ENCODE measurements at places on chromosomes 2 and 18. TPM values are rescaled to one million over a fixed set of nuclear protein-coding genes. Genes with fewer than 3 reads are reported as not detected.

DNA sequence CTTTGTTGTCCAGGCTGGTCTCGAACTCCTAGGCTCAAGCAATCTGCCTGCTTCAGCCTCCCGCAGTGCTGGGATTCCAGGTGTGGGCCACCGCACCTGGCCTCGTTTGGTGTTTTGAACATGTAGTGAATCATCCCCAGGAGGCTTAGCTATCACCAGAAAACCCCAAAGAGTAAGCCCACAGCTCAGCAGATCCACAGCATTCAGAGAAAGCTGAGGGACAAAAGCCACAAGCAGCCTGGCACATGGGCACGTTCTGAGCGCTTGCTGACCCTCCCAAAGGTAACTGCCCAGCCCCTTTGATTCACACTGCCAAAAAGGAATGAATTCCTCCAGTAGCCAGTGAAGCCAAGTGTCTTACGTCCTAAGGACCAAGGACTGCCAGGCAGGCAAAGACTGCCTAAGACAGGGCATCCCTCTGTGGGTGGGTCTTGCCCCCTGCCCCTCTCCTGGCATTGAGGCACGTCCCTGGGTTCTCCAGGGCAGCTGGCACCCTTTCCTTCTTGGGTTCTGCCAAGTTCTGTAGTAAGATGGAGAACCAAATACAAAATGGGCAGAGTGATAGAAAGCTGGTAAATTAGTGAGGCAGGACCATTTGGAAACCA is 31.7 kb downstream of the MBP start:
- no peak for DNase-seq

DNA sequence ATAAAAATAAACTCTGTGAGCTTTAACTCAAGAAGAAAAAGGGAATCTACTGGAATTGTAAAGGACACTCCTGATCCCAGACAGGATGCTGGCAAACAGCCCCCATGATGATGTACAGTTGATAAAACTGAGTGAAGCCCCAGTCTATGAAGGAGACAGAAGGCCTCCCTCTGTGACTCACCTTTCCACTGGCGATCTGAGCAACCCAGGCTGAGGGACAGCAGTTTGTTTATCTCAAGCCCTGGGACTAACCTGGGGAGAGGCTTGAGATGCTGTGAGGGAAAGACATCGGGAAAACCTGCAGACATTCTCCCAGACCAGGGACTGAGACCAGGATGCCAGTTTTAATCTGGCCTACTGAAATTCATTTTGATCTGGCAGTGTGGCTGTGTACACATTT is 104.5 kb upstream of the CDH2 start:
- no peak for DNase-seq

GRCh38 chr2:175840256-175840655 is 161.8 kb downstream of the LNPK start:
- DNase-seq = no peak

- no peak for DNase-seq
Observed at GRCh38 chr18:44893045-44893706, 212.5 kb downstream of the SETBP1 start.

- no peak for DNase-seq
Observed at GRCh38 chr18:31686986-31687928, 2.9 kb upstream of the B4GALT6 start.

- DNase-seq = no peak
Observed at GRCh38 chr2:241030883-241031282, 32.5 kb downstream of the SNED1 start.

DNA sequence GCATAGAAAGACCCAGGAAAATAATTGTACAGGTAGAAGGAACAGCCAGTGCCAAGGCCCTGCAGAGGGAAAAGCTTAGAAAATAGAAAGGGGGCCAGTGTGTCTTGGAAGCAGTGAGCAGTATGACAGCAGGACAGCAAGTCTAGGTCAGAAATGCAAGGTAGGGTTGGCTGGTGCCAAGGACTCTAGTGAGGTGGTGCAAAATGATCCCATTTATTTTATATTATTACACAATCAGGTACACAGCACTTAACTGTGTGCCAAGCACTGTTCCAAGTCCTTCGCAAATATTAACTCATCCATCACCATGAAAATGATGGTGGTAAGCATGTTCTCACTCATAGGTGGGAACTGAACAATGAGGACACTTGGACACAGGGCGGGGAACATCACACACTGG is 100.0 kb downstream of the AQP4 start:
- DNase-seq = no peak

DNA sequence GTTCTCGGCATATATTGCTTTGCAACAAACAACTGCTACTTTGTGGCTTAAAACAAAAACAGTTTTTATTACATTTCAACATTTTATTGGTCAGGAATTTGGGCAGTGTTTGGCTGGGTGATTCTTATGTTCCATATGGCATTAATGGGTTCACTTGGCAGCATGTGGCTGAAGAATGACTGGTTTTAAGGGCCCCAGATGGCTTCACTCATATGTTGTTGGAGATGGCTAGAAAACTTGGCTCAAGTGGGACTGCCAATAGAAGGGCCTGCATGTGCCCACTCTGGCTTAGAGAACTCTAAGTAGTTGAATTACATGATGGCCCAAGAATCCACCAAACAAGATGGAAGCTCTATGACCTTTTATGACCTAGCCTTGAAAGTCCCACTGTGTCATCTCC is 86.1 kb downstream of the FASTKD2 start:
- DNase-seq = no peak

DNA sequence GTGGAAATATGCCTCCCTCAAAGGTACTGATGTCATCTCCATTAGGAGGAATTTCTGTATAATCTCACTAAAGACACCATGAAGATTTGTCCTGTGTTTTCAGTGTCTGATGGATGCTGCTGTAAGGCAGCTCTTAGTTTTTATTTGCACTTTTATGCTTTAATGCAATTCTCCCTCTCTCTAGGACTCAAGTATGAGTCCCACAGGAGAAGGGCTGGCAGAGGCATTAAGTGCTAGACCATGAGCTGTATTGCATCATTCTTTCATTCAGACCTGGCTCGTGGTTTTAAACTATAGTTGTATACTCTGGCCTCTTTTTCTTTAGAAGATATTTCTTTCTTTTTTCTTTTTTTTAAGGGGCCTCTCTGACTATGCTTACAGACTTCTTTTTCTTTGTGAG is 805.6 kb downstream of the DPP10 start:
- no peak for DNase-seq

GRCh38 chr2:136214307-136215200 is 96.6 kb upstream of the CXCR4 start:
- no peak for DNase-seq

GRCh38 chr2:128623776-128624761 is 305.4 kb upstream of the HS6ST1 start:
- peak; percentile 9 for DNase-seq

DNA sequence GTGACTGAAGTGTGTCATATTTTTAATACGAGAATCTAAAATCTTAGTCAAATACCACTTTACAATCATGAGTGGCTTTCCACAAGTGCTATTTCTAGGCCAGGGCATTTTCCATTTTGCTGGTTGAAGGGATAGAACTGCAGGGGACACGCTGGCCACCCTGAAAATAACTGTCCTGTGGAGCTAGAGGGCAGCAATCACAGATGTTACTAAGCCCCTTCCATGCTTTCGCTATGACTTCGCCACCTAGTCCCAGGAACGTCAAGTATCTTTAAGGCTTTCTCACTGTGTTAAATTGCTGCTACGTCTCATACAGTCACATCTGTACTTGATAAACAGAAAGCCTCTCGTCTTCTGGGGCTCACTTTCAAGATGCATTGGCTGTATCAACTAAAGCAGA is 171.8 kb downstream of the CDH2 start:
- no peak for DNase-seq

DNA sequence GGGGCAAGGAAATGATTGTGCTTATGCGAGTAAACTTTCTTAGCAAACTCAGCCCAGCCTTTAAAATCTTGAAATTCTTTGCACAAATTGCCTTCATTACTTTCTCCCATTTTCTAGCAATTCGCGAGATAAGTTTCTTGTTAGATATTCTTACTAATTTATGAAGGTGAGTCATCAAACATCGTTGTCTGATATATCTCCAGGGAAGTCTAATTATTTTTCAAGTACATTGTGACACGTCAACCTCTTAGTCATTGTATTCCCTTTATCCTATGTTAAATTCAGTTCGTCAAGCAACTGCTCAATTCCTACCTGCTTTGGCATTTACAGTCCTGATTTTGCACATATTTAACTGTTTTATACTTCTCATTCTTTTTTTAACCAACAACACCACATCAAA is 854.5 kb upstream of the CRIM1 start:
- DNase-seq = no peak

- no peak for DNase-seq
Observed at GRCh38 chr2:84283506-84283905, 175.6 kb downstream of the SUCLG1 start.

- DNase-seq = no peak
Observed at GRCh38 chr2:96787411-96787810, 26.7 kb downstream of the CNNM4 start.

The NGEF gene
- total RNA-seq = not detected

The SERPINB4 gene
- total RNA-seq = not detected

The ZNF385B gene
- total RNA-seq = 4.1 TPM

The CAVIN2 gene
- 119 TPM for total RNA-seq

The CFAP65 gene
- total RNA-seq = not detected

The DPP10 gene
- 0.27 TPM for total RNA-seq

The MEIS1 gene
- total RNA-seq = 40.8 TPM

The HTR2B gene
- 0.50 TPM for total RNA-seq

The SLC14A1 gene
- total RNA-seq = 29.7 TPM

The SLC4A5 gene
- total RNA-seq = 2.2 TPM

The STPG4 gene
- total RNA-seq = not detected

The SCN2A gene
- 0.30 TPM for total RNA-seq

The OTX1 gene
- not detected for total RNA-seq

The TMEFF2 gene
- 0.10 TPM for total RNA-seq

The DSC2 gene
- 34.1 TPM for total RNA-seq

All from left ventricle myocardium superior (tissue), 1 donor.